Sigmoid colon (tissue), 7 donors: ENCODE measurements at places on chromosomes 12 and 14.

GRCh38 chr12:27751386-27752047 is 28.5 kb upstream of the KLHL42 start:
- no peak for DNase-seq

GRCh38 chr12:27711317-27711682 is 668 bp downstream of the MRPS35 start:
- no peak for DNase-seq

DNA sequence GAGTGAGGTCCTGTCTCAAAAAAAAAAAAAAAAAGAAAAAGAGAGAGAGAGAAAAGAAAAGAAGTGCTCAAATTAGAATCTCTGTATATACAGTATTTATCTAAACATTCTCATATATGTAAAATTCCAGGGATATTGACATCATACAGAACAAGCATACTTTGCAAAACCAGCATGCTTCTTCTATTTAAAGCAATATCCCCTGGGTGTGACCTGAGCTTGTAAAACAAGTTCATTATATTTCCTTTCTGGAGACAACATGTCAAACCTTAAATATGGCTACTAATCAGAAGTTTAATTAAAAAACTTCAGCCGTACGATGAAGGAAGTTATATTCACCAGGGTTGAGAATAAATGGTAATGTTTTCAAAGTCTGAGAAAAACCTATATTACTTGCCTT is 175.8 kb upstream of the HMGA2 start:
- no peak for DNase-seq

- DNase-seq: no peak
Observed at GRCh38 chr12:66742508-66743367, 63.9 kb upstream of the GRIP1 start.

GRCh38 chr14:66017927-66018326 is 468.2 kb upstream of the CCDC196 start:
- DNase-seq: no peak

DNA sequence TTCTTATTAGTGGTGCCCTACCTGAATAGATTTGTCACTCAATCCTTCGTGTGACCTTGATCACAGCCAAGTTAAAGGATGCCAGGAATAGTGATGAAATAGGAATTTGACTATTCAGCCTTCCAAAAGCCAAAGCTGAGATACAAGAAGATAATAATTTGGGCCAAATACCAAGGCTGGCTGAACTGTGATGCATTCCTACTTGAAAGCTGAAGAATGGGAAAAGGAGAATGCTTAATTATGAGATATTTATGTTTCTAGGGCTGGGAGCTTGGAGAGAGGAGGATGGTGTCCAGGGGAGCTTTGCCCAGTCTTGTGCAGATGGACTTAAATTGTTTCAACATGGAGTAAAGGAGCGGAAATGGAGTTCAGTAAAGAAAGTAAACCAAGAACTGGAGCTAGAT is 5.2 kb downstream of the RNASE7 start:
- DNase-seq: no peak

GRCh38 chr12:49716553-49716952 is 9.3 kb upstream of the FMNL3 start:
- no peak for DNase-seq

GRCh38 chr14:61992139-61992538 is 229.9 kb downstream of the SNAPC1 start:
- DNase-seq: no peak

DNA sequence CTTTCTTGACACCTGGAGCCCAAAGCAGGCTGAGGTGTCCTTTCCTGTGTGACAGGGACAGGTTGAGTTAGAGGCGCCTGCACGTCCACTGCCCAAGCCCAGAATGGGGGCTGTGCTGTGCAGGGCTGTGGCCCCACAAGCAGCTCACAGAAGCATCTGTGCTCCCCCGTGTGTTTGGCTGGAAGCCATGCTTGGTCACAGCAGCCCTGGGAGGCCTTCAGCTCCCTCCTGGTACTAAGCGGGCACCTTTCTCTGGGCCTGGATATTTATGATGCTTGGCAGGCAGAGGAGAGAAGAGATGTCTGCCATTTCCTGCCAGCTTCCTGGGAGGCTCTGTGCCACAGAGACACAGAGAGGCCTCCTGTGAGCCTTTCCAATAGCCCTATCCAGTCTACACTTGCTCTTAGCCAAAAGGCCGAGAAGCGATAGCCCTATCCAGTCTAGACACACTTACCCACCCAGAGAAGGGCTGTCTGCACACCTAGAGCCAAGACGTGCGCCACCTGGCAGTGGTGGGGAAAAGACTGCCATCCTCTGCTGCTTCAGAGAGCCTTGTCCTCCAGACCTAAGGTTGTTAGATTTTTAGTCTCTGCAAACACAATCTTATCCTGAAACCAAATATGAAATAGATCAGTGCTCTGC is 117.4 kb downstream of the GCH1 start:
- peak; percentile 53 for DNase-seq

- DNase-seq: no peak
Observed at GRCh38 chr12:115891556-115892164, 385.8 kb downstream of the MED13L start.

- no peak for DNase-seq
Observed at GRCh38 chr14:90345239-90345557, 13.5 kb upstream of the NRDE2 start.

- no peak for DNase-seq
Observed at GRCh38 chr14:32137313-32137712, 60.2 kb downstream of the ARHGAP5 start.

DNA sequence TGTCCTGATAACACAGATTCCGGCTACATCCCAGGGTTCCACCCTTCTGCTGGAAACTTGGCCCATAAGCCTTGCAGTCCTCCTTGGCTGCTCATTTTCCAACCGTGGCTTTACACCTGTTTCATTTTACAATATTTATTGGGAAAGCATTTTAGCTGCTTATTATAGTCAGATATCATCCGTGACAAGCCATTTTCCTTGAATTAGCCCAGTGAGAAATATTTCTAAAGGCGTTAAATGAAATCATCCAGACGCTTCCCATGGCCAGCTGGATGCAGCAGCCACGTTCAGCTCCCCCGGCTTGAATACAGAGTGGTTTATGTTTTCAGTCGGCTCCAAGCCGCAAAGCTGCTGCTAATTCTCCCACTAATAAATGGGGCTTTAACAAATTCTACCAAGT is 245.0 kb upstream of the PELI2 start:
- DNase-seq: no peak
